ENCODE measurements at places on chromosomes 2 and 18. TPM values are rescaled to one million over a fixed set of nuclear protein-coding genes. Genes with fewer than 3 reads are reported as not detected.

Gene LIMS2
- 20.1 TPM for total RNA-seq

Gene NPHP1
- 2.9 TPM for total RNA-seq

- peak; percentile 76 for DNase-seq
Measured at GRCh38 chr2:152635635-152636298, 81.5 kb downstream of the PRPF40A start.

GRCh38 chr2:237132799-237133198 lies 47.1 kb downstream of the COPS8 start:
- DNase-seq = peak; percentile 51

DNA sequence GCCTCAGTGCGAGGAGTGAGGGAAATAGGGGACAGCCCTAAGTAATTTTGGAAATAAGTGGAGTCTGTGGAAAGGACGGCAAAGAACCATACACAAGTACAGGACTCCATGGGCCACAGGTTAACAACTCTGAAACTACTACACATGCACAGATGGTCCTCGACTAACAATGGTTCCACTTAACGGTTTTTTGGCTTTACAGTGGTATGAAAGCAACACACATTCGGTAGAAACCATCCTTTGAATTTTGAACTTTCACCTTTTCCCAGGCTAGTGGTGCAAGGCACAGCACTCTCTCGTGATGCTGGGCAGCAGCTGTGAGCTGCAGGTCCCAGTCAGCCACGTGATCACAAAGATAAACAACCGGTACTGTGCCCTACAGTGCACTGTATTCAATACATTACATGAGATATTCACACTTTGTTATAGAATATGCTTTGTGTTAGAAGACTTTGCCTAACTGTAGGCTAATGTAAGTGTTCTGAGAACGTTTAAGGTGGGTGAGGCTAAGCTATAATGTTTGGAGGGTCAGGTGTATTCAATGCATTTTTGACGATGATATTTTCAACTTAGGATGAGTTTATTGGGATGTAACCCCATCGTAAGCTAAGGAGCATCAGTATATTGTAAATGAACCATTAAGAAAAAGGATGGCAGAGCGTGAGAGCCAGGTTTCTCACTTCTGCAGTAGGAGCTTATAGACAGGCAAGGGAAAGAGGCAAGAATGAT lies 44.6 kb downstream of the TBC1D8 start:
- peak; percentile 61 for DNase-seq

Gene GDF7
- 28.1 TPM for total RNA-seq

Gene VIL1
- total RNA-seq = not detected

GRCh38 chr2:196725882-196726281 lies 73.6 kb downstream of the GTF3C3 start:
- DNase-seq = no peak

DNA sequence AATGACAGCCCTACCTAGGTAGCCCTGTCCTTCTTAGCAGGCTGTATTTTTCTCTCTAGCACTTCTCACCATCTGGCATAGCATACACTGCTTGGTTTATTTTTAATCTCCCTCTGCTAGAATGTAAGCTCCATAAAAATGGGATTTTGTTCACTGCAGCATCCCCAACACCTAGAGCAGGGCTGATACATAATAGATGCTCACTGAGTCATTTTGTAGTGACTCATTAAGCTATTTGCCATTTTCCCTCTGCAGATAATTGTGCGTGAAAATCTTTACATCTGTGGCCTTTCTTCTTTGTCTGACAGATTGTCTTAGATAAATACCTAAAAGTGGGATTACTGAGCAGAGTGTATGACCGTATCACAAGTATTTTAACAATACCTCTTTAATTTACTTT lies 82.5 kb downstream of the CERS6 start:
- no peak for DNase-seq

Gene POLR1A
- 26.2 TPM for total RNA-seq

DNA sequence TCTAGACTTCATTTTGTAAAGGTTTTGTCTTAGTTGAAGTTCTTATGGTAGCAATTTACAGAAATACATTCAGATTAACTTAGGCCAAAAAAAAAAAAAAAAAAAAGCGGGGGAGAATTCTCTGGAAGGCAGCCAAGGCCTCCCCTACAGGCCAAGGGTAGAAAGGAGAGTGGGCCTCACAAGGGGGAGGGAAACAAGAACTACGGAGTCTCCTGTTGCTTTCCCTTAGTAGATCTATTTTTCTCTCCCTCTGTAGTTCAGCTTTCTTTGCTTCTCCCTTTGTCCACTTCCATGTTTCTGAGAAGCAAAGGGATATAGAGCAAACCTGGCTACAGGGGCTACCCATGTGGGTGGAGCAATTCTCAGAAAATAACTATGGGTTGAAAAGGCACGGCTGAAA lies 2.4 kb upstream of the STK11IP start:
- DNase-seq = no peak

Gene ITPRIPL1
- 7.0 TPM for total RNA-seq

GRCh38 chr18:998936-999335 lies 94.3 kb downstream of the ADCYAP1 start:
- no peak for DNase-seq

DNA sequence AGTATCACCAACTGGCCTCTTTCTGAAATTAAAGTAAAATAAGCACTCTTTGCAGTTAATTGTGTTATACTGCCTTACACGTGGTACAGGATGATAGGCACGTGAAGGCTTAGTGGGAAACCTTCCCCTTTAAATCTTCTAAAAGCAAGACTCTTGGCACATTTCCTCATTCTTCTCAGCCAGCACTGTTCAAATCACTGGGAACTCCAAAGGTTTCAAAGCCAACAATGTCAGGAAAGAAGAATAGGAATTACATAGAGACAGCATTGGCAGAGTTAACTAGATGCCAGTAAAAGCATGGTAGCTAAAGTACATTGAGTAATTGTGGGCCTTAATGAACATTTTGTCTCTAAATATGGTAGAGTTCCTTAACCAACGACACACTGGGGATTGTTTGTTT lies 96.4 kb downstream of the DTNA start:
- DNase-seq = peak; percentile 52

DNA sequence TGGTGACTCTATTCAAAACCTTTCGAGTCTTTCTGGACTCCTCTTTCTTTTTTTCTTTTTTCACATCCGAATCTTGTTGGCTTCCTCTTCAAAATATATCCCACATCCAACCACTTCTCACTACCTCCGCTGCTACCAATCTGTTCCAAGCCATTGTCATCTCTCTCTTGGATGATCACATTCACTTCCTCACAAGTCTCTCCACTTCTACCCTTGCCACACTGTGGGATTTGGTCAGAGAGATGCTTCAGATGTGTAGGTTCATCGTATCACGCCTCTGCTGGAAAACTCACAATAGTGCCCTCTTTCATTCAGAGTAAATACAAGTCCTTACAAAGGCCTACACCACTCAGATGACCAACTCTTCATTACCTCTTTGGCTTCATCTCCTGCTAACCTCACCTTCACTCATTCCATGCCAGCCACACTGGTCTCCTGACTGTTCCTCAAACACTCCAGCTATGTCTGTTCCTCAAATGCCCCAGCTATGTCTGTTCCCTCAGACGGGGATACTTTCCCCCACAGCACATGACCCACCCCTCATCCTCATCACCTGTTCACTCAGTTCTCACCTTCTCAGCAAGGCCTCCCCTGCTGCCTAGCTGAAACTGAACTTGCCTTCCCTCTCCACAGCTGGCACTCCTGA lies 67.2 kb upstream of the PELI1 start:
- no peak for DNase-seq

- DNase-seq = no peak
Measured at GRCh38 chr2:186456941-186457340, 29.1 kb upstream of the ZC3H15 start.

- no peak for DNase-seq
Measured at GRCh38 chr2:112725545-112726457, 5.0 kb downstream of the NT5DC4 start.

DNA sequence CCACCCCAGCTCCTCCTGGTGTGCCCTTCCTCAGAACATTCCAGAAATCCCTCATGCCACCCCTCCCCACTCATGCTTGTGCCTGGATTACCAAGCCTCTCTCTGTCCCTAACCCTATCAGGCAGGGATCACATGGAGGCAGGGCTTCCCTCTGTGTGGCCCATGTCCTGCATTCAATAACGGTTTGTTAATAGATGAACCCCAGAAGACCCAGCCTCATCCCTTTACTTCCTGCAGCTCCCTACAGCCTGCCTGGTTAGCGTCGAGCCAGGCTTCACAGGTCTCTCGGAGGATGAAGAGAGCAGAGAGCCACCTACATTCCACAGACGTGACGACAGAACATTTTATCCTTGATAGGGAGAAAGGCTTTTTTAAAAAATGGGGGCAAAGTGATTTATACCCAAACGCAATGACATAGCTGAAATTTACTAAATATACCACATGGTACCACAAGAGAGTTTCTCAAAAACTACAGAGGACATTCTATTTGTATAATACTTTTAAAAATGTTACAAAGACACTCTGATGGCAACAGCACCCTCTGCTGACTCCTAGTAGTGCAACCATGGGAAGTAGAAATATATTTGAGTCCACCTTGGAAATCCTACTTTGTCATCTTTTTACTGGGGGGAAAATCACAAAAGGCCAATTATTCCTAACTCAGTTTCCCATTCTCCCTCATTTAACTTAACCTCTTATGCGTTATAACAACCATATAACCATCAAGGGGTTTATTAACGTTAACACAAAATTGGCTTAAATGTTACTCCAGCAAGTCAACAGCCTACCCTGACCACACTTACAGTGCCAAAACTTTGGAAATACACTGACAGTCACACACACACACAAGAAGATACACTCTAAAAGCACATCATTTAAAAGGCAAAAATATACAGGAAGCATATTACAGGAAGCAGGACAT lies 30.7 kb downstream of the FBXO15 start:
- peak; percentile 63 for DNase-seq

GRCh38 chr2:128279786-128280157 lies 38.9 kb downstream of the HS6ST1 start:
- no peak for DNase-seq
